ENCODE measurements at places on chromosomes 12 and 14. TPM values are rescaled to one million over a fixed set of nuclear protein-coding genes. Genes with fewer than 3 reads are reported as not detected.

COCH gene
- 59.1 TPM for total RNA-seq

CLMN gene
- 11.7 TPM for total RNA-seq

GLT8D2 gene
- total RNA-seq = 0.90 TPM

SMCO2 gene
- 0.31 TPM for total RNA-seq

CYP46A1 gene
- total RNA-seq = 0.50 TPM

GPR162 gene
- 15.0 TPM for total RNA-seq

DEPDC4 gene
- total RNA-seq = 5.1 TPM

APOF gene
- total RNA-seq = not detected

KRT8 gene
- total RNA-seq = 1,663 TPM

SNAPC1 gene
- 18.2 TPM for total RNA-seq

GPD1 gene
- total RNA-seq = 1.1 TPM

EML5 gene
- 2.1 TPM for total RNA-seq

BICD1 gene
- total RNA-seq = 101 TPM

CAPS2 gene
- total RNA-seq = 3.9 TPM

DNA sequence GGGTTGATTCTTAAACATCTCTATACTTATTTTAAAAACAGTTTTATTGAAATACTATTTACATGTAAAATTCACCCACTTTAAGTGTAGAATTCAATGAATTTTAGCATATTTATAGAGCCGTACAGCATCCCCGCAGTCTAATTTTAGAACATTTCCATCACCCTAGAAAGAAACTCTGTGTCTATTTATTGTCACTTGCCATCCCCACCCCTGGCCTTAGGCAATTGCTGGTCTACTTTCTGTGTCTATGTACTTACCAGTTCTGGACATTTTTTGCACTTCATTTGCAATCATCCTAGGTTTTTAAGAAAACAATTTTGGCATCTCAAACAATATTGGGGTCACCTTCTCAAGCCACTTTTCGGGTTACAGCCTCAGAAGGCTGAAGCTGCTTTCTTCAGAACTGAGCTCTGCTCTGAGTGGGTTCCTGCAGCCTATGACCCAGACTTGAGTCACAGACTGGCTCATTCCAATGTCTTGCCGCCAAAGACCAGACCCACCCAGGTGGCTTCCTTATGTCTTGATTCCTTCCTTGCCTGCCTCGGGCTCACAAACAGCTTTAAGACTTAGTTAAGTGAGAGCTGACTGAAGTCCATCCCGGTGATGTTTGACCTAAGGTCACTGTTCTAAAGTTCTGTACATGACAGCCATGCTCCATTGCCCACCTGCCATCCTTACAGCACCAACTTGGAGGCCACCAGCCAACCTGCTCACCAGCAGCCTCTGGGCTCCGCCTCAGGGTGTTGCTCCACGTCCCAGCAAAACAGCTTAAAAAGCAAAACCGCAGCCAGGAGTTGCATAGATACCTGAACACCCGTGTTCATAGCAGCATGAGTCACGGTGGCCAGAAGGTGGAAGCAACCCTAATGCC, 131.5 kb downstream of the CHST11 start:
- H3K4me3 ChIP-seq = no peak overlapping the region
- peaks cover 3% of the 10 kb centered on the region for H3K36me3 ChIP-seq
- no peaks in the 10 kb centered on the region for H3K27me3 ChIP-seq
- no peak for DNase-seq

GRCh38 chr14:92546347-92547053, 32.9 kb downstream of the RIN3 start:
- DNase-seq = no peak
- H3K27ac ChIP-seq = no peak overlapping the region
- no peaks in the 10 kb centered on the region for H3K4me1 ChIP-seq
- no peak overlapping the region for H3K4me3 ChIP-seq
- H3K27me3 ChIP-seq = no peaks in the 10 kb centered on the region
- H3K36me3 ChIP-seq = no peaks in the 10 kb centered on the region

DNA sequence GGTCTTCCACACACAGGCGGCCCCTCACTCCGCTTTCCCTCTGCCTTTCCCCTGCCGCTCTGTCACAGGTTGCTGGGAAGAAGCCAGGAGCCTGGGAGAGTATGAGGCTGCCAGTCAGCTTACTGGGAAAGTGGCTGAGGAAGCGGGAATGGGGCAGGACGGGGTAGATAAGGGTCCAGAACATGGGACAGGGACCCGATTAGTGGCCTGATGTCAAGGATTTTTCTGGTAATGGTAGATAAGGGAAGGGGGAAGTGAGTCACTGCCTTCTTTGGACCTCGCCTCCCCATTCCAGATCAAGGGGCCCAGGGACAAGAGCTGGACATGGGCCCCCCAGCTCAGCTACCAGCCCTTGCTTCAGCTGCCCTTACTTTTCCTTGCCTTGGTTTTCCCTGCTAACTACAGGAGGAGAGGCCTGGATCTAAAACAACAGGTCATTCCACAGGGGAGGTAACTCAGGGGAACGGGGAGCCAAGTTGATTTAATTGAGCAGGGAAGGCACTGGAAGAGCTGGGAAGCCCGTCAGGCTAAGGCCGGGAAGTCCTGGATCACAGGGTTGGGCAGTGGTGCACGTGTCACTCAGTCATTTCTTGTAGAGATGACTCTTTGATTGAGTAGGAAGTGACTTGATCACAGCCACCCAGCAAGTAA, 3.5 kb upstream of the LPAR5 start:
- H3K27ac ChIP-seq = no peak overlapping the region
- no peak for DNase-seq
- peaks cover 9% of the 10 kb centered on the region for H3K27me3 ChIP-seq
- H3K36me3 ChIP-seq = no peaks in the 10 kb centered on the region
- no peaks in the 10 kb centered on the region for H3K4me1 ChIP-seq
- H3K4me3 ChIP-seq = no peak overlapping the region

GRCh38 chr12:128644664-128645296, 179.0 kb downstream of the SLC15A4 start:
- no peaks in the 10 kb centered on the region for H3K4me1 ChIP-seq
- H3K27me3 ChIP-seq = no peaks in the 10 kb centered on the region
- peak; percentile 96 for DNase-seq
- H3K4me3 ChIP-seq = no peak overlapping the region
- no peaks in the 10 kb centered on the region for H3K36me3 ChIP-seq
- no peak overlapping the region for H3K27ac ChIP-seq

GRCh38 chr12:69712826-69713225, 13.7 kb upstream of the BEST3 start:
- no peak overlapping the region for H3K4me3 ChIP-seq
- DNase-seq = no peak
- H3K27ac ChIP-seq = no peak overlapping the region
- no peaks in the 10 kb centered on the region for H3K4me1 ChIP-seq
- no peaks in the 10 kb centered on the region for H3K27me3 ChIP-seq
- no peaks in the 10 kb centered on the region for H3K36me3 ChIP-seq

DNA sequence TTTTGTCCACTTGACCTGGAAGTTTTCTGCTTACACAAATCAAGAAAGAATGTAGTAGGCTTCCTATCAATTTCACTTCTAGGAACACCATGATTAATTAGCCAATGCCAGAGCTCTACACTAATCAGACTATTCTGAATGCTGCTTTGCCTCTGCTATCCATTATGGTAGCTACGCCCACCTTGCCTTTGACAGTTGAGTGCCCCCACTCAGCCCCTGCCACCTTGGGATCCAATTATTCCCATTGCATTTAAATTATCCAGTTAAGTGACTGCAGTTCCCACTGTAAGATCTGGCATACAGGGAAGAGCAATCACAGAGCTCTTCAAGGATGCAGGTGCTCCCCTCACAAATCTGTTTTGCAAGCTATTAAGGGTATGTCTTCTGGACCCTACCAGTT, 47.5 kb downstream of the FIGNL2 start:
- H3K36me3 ChIP-seq = peaks cover 4% of the 10 kb centered on the region
- no peak overlapping the region for H3K27ac ChIP-seq
- no peaks in the 10 kb centered on the region for H3K27me3 ChIP-seq
- no peak overlapping the region for H3K4me3 ChIP-seq

- DNase-seq = no peak
- no peaks in the 10 kb centered on the region for H3K4me1 ChIP-seq
- no peak overlapping the region for H3K27ac ChIP-seq
- H3K27me3 ChIP-seq = no peaks in the 10 kb centered on the region
- no peak overlapping the region for H3K4me3 ChIP-seq
Observed at GRCh38 chr12:61412201-61412600, 848.0 kb upstream of the USP15 start.

- no peaks in the 10 kb centered on the region for H3K27me3 ChIP-seq
- H3K36me3 ChIP-seq = no peaks in the 10 kb centered on the region
- peaks cover 22% of the 10 kb centered on the region for H3K4me1 ChIP-seq
- peak overlapping the region; percentile 98 for H3K27ac ChIP-seq
- peak overlapping the region; percentile 17 for H3K4me3 ChIP-seq
Observed at GRCh38 chr14:77086017-77086727, 11.9 kb upstream of the CIPC start.

GRCh38 chr12:4217091-4217490, 56.5 kb upstream of the CCND2 start:
- no peak overlapping the region for H3K27ac ChIP-seq
- H3K27me3 ChIP-seq = peaks cover 4% of the 10 kb centered on the region
- no peak for DNase-seq
- no peaks in the 10 kb centered on the region for H3K4me1 ChIP-seq
- H3K36me3 ChIP-seq = no peaks in the 10 kb centered on the region

- no peaks in the 10 kb centered on the region for H3K36me3 ChIP-seq
- H3K4me1 ChIP-seq = no peaks in the 10 kb centered on the region
- H3K27me3 ChIP-seq = peaks cover 13% of the 10 kb centered on the region
- peak overlapping the region; percentile 83 for H3K4me3 ChIP-seq
Observed at GRCh38 chr14:93431036-93431670, 414 bp downstream of the UNC79 start.

DNA sequence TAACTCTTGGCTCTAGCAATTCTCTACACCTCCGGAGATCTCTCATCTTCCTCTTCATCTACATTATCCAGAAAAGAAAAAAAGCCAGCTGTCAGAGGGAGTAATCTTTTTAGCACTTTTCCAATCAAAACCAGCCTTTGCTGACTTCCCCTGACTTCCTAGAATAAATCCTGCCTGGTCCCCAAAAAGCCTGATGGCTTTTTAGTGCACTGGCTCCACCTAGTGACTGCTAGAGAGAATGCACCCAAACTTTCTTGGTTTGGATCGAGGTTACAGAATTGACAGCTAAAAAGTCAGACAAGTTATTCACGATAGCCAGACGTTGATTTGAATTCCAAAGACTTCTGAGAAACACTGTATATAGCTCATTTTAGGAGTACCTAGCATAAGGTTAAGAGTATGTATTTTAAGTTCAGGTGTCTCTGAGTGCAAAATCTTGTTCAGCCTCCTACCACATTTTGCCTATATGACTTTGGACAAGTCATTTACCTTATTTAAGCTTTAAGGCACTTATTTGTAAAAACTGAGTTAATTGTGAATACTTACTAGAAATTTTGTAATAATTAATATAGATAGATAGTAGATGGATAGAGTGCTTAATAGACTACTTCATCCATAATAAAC, 185.7 kb upstream of the GRIN2B start:
- no peaks in the 10 kb centered on the region for H3K36me3 ChIP-seq
- H3K27ac ChIP-seq = no peak overlapping the region
- H3K27me3 ChIP-seq = peaks cover 4% of the 10 kb centered on the region
- peak; percentile 89 for DNase-seq

DNA sequence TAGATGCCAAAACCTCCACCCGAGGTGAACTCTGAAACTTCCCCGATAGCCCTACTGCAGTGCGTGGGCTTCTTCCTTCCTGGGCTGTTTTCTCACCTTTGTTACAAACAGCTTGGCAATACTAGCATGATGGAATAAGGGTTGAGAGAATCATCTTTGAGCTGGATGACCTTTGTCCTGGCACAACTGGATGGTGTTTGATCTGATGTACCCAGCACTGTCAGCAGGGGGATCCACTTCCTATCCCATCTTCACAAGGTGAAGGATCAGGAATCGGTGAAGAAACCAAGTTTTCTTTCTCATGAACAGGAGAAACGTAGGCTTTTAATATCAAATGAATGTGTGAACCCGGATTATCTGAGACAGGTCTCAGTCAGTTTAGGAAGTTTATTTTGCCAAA, 19.5 kb upstream of the LRRC10 start:
- no peaks in the 10 kb centered on the region for H3K36me3 ChIP-seq
- H3K27me3 ChIP-seq = no peaks in the 10 kb centered on the region
- no peak overlapping the region for H3K27ac ChIP-seq

- H3K4me1 ChIP-seq = peaks cover 3% of the 10 kb centered on the region
- no peak overlapping the region for H3K27ac ChIP-seq
- no peaks in the 10 kb centered on the region for H3K36me3 ChIP-seq
- peak; percentile 78 for DNase-seq
- H3K4me3 ChIP-seq = no peak overlapping the region
Observed at GRCh38 chr12:15856097-15856982, 25.8 kb upstream of the STRAP start.

DNA sequence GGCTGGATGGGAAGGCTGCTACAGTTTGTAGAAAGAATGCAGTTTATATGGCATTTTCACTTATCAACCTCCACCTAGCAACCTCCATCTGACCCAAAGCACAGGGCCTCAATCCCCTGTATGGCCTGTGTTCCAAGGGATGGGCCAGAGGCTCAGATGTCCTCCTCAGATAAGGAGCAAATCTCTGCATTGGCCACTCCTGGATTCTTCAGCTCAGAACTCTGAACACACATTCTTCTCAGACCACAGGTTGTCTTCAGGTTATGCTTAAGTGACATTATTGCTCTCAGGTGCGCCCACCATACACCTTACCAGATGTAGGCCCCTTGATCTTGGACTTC, 47.9 kb upstream of the JDP2 start:
- no peak overlapping the region for H3K4me3 ChIP-seq
- DNase-seq = no peak
- no peak overlapping the region for H3K27ac ChIP-seq
- H3K4me1 ChIP-seq = peaks cover 8% of the 10 kb centered on the region
- peaks cover 20% of the 10 kb centered on the region for H3K27me3 ChIP-seq

- no peak overlapping the region for H3K27ac ChIP-seq
- H3K4me1 ChIP-seq = peaks cover 19% of the 10 kb centered on the region
- no peak for DNase-seq
- no peaks in the 10 kb centered on the region for H3K27me3 ChIP-seq
- H3K4me3 ChIP-seq = no peak overlapping the region
- peaks cover 26% of the 10 kb centered on the region for H3K36me3 ChIP-seq
Observed at GRCh38 chr14:99426265-99426664, 54.4 kb downstream of the SETD3 start.

DNA sequence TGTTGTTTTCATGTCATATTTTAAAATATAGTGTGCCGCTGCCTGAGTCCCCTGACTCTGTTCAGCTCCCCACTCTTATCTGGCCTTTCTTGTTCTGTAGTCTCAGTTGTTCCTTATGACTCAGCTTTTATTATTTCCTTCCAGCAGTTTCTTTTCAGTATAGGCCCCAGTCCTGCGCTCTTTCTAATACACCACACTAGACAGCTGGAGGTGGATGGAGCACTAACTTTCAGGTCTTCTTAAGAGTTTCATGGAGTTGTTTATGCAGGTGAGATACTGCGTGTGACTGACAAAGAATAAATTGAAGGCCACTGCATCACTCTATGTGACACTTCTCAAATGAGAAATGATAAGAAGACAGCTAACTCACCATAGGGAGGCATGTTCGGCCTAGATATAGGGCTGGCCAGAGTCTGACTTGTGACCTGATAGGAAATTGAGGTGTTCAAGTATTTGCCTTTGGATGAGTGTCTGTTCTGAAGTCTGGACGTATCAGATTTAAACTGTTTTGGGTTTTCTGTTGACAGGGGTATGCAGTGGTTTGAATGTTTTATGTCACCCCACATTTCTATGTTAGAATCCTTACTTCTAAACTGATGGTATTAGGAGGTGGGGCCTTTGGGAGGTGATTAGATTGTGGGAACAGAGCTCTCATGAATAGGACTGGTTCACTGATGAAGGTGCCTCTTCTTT, 60.8 kb upstream of the CLMN start:
- no peaks in the 10 kb centered on the region for H3K36me3 ChIP-seq
- no peak overlapping the region for H3K27ac ChIP-seq
- no peak for DNase-seq

GRCh38 chr12:15899282-15899870, 11.8 kb upstream of the DERA start:
- no peak for DNase-seq
- H3K27ac ChIP-seq = no peak overlapping the region
- no peaks in the 10 kb centered on the region for H3K4me1 ChIP-seq
- no peaks in the 10 kb centered on the region for H3K27me3 ChIP-seq
- peaks cover 97% of the 10 kb centered on the region for H3K36me3 ChIP-seq
- H3K4me3 ChIP-seq = no peak overlapping the region
